Endodermal cell (in vitro differentiated cells): ENCODE measurements at places on chromosomes 12 and 14.

GRCh38 chr12:96261557-96261956, 67.4 kb downstream of the ELK3 start:
- DNase-seq: no peak

DNA sequence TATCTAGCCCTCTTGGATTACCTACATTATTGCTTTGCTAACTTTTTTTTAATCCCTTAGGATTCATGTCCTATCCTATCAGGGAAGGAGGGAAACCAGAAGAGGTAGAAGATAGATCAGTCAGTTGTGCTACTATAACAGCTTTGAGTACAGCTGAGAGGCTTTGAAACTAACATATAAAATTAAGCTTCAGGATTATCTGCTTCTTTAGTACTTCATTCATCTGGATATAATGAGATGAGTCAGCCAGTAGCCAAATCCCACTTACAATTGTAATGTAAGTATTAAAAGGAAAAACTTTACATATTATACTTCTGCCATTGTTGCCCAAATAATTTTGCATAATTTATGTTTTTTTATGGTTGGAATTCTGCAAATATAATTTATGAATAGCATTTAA, 33.4 kb upstream of the ANO6 start:
- no peak for DNase-seq

DNA sequence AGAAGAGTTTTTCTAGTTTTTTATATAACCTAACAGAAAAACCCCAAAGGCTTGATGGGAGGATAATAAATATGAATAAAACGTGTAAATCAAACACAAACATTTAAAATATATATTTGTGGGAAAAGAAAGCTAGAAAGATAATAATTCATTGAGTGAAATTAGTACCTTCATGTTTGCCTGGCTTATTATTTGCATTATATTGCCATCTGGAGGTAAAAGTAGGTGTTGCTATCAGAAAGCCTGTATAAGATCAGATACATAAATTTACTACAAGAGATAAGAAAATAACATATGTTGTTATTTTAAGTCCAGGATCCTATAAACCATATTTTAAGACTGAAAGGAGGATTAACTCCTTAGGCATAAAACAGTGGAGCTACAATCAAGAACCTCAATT, 77.7 kb downstream of the NTS start:
- DNase-seq: no peak

- peak; percentile 24 for DNase-seq
Observed at GRCh38 chr12:52350786-52351185, 16.5 kb downstream of the KRT85 start.

DNA sequence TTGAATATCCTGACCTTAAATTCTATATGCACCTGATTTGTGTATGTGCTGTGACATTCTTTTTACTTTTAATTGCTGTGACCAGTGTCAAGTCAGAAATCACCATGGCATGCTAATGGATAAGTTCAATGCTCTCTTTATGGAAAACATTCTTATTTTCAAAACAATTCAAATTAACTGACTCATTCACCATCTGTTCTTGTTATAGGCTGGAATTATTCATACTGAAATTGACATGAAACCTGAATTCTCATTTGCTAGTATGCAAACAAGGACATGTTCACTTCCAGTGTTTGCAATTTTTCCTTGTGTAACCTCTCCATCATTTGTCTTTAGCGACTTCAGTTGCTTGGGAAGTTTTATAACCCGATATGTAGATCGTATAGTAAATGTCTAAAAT, at the start of gene TAS2R30:
Gene TAS2R30, minus strand, starts transcription at position 340 of the 400 bp plus-strand sequence. CDS start 400 bp downstream, outside the sequence.
- DNase-seq: no peak

GRCh38 chr12:124695861-124696260, 128.4 kb upstream of the NCOR2 start:
- DNase-seq: peak; percentile 85

DNA sequence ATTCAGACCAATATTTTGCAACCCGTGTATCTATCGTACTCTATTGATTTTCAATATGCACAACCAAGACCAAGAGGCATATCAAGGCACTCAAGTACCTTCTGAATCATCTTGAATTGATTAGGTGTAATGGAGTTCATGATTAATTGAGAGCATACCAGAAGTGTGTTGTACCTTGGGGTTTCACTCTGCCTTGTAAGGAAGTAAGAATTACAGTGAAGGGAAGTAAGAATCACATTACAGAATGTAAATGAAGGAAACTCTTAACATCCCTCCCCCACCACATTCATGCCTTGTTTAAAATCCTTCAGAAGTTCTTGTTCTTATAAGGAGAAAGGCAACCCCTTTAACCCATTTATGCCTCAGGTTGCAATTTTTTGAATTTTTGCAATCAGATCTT, 5.4 kb upstream of the MGAT4C start:
- no peak for DNase-seq

GRCh38 chr12:43167691-43168090, 384.3 kb downstream of the ADAMTS20 start:
- DNase-seq: no peak

DNA sequence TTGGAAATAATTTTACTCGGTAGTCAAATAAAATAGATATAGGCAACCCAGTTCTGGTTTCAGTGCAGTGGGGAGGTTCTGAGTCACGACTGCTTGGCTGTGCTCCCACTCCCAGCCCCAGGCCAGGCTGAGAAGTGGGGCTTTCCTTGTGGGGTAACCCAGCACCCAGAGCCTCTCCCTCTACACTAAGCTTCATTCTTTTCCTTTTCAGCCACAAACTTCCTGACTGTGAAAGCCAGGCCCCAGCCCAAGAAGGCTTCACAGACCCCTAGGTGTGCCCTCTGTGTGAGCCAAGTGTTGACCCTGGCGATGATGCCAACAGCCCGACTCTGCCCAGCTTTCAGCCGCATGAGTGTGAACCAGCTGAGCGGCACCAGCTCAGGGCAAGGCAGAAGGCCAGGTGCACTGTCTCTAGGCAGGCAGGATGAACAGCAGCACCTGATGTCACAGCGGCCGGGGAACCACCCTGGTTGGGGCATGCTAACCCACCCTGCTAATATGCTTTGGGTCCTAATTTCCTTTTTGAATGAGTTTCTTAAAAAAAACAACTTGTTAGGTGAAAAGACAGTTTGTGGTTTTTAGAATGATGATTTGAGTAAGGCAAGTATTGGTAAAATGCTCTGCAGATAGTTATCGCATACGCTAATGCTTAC, 42.2 kb upstream of the ATP23 start:
- peak; percentile 46 for DNase-seq

GRCh38 chr12:132056320-132056719, 87.8 kb downstream of the DDX51 start:
- no peak for DNase-seq

- peak; percentile 55 for DNase-seq
Observed at GRCh38 chr12:108375986-108376663, 37.0 kb upstream of the CMKLR1 start.

DNA sequence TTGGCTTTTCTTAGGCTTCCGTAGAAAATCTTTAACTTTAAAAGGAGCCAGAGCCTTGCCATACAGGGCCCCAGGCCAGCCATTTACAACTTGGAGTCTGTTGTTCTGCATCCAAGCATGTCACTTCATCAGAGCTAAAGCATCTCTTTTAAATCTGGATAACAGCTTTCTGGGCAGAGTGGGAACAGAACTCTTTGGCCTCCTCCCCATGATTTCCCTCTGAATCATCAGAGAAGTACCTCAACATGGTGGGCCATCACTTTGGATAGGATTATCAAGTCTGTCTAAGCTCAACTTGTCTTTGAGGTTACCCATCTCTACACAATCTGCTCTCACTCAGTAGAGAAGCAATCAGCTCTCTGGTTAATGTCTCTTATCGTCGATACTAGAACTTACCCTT, 170.9 kb downstream of the SLC6A15 start:
- DNase-seq: no peak

DNA sequence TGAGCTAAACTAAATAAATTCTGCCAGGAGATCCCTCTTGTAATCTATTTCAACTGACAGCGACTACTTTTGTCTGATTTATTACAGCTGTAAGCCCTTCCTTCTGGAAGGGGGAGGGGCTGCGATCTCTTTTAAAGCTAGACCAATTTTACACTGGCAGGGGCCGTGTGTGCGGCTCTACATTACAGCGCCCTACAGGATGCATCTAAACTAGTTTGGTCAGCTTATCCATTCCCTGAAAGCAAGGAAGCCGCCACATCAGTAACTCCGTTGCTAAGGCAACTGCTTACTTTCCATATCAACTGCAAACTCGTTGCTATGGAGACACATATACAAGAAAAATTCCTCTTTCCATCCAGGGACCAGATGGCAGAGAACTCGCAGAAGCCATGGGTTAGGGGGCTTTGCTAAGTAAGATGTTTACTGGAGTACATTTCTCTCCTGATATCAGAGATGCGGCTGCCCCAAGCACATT, 17.4 kb downstream of the FOXN3 start:
- DNase-seq: peak; percentile 66

GRCh38 chr12:53518381-53518780, 11.1 kb upstream of the NPFF start:
- DNase-seq: no peak

GRCh38 chr12:14303661-14304155, 61.8 kb upstream of the ATF7IP start:
- DNase-seq: no peak

GRCh38 chr12:10571141-10571540, 42.3 kb downstream of the MAGOHB start:
- no peak for DNase-seq

- DNase-seq: no peak
Observed at GRCh38 chr12:58761308-58761707, 159.0 kb downstream of the LRIG3 start.

- DNase-seq: no peak
Observed at GRCh38 chr12:7751394-7751793, 4.2 kb upstream of the CLEC4C start.

- DNase-seq: no peak
Observed at GRCh38 chr14:66603945-66604344, 96.0 kb downstream of the GPHN start.

GRCh38 chr12:121465921-121466793, 66.2 kb downstream of the RNF34 start:
- peak; percentile 77 for DNase-seq

- DNase-seq: no peak
Observed at GRCh38 chr14:40099316-40099715, 667.1 kb upstream of the FBXO33 start.

DNA sequence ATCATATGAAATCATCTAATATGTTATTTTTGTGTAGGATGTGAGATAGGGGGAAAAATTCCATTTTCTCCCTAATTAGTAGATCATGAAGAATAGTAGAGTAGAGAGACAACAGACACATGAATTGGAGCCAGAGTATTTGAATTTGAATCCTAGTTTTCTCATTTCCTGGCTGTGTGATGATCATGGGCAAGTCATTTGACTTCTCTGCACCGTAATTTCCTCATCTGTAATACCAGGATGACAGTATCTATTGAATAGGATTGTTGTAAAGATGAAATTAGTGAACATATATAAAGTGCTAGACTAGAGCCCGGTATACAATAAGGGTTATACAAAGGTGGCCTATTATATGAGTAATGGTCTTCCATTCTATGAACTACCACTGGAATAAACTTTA, 32.2 kb upstream of the PLXNC1 start:
- no peak for DNase-seq

DNA sequence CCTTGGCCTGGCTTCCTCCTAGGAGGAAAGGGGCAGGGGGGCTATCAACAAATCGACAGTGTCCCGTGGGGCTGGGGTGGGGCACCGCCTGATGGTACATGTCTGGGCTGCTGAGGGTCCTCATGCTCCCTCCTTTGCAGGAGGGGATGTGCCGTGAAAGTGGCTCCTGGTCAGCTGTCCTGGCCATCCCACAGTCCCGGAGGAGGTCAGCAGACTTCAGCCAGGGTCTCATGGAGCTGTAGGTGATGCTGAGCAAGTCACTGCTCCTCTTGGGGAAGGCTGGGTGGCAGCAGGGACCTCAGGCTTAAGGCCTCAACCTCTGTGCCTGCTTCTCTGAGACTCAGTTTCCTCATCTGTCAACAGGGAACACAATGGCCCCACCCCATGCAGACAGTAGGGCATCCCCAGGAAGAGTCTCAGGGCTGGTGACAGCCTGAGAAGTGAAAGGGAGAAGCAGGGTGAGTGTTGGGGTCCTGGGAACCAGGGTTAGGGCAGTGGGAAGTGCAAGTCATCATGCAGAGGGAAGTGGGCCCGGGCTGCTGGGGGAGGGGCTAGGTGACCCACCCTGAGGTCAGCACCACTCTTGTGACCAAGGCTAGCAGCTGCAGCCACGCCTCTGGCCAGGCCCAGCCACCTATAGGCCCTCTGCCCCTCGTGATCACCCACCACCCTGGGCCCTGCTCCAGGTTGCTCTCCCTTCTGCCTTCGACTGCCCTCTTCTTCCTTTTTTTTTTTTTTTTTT, 4.4 kb upstream of the TNFAIP2 start:
- DNase-seq: no peak

GRCh38 chr12:94260717-94261116, 112.3 kb downstream of the PLXNC1 start:
- DNase-seq: no peak

GRCh38 chr12:96902076-96902475, 5.0 kb upstream of the NEDD1 start:
- no peak for DNase-seq

- peak; percentile 44 for DNase-seq
Observed at GRCh38 chr12:232731-233614, 19.0 kb upstream of the SLC6A12 start.

DNA sequence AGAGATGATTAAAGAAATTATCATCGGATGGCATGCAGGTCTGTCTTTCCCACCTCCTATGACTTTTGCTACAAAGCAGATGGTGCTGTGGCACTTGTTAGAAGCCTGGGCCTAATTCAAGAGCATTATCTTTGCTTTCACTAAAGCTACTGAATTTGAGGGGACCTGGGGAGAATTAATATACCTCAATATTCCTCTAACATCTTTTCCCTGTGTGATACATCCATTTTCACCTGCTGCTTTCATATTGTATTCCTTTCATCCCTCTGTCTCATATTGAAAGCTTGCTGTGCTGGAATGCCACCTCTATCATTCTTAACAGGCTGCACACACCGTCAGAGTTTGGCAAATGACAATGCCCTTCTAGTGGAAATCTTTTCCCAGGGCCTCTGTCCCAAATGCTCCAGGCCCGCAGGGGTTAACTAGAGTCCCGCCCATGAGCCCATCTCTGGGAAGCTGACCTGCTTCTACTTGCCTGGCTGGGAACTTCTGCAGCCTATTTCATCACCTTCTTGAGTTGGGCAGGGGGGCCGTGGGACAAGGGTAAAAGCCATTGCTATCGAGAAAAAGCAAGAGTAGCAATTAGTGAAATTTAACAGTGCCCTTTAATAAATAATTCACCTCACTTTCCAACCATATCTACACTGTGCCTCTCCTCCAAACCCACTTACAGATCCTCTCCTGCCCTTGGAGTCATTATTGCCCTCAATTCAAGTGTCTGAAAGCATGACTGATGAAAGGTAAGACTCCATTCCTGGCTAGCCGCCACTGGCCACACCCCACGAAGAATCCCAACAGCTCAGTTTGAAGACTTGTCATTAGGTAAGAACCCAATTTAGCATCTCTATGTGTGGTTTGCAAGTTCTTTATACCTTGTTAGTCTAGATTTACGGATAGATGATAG, 126.7 kb upstream of the BTG1 start:
- peak; percentile 72 for DNase-seq

- DNase-seq: no peak
Observed at GRCh38 chr12:95248604-95249360, 31.2 kb downstream of the VEZT start.

GRCh38 chr12:79128956-79129355, 264.4 kb downstream of the SYT1 start:
- DNase-seq: no peak

GRCh38 chr12:14065616-14066015, 84.2 kb upstream of the GRIN2B start:
- DNase-seq: no peak
